IMR-90 (cell line): ENCODE measurements at places on chromosomes 4 and X.

- no peak for DNase-seq
Observed at GRCh38 chr4:84977396-84977795, 10.9 kb upstream of the WDFY3 start.

DNA sequence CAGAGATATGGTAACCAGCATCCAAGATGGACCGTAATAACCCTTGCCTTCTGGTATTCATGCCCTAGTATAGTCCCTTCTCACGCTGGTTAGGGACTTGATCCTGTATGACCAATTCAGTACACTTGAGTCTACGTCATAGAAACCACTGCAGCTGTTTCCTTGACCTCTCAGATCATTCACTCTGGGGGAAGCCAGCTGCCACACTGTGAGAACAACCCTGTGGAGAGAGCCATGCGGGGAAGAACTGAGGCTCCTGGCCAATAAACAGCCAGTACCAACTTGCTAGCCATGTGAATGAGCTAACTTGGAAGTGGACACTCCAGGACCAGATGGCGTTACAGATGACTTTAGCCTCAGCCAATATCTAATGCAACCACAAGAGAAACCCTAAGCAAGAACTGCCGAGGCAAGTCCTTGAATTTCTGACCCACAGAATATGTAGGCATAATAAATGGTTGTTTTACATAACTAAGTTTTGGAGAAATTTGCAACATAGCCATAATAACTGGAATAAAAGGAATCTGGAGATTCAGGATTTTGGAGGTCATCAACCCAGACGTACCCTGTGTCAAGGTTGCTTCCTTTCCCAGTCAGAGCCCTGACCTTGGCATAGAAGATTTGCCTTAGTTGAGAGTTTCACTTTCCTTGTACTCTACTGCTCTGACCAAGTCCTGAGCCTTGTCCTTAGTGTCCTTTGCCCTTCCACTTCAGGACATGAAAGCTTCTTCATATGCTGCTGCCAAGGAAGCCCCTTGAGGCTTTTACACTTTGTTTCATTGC lies 87.3 kb upstream of the ZNF81 start:
- peak; percentile 61 for DNase-seq

- DNase-seq, result no peak
Observed at GRCh38 chrX:143788265-143788664, 67.7 kb upstream of the SPANXN2 start.

DNA sequence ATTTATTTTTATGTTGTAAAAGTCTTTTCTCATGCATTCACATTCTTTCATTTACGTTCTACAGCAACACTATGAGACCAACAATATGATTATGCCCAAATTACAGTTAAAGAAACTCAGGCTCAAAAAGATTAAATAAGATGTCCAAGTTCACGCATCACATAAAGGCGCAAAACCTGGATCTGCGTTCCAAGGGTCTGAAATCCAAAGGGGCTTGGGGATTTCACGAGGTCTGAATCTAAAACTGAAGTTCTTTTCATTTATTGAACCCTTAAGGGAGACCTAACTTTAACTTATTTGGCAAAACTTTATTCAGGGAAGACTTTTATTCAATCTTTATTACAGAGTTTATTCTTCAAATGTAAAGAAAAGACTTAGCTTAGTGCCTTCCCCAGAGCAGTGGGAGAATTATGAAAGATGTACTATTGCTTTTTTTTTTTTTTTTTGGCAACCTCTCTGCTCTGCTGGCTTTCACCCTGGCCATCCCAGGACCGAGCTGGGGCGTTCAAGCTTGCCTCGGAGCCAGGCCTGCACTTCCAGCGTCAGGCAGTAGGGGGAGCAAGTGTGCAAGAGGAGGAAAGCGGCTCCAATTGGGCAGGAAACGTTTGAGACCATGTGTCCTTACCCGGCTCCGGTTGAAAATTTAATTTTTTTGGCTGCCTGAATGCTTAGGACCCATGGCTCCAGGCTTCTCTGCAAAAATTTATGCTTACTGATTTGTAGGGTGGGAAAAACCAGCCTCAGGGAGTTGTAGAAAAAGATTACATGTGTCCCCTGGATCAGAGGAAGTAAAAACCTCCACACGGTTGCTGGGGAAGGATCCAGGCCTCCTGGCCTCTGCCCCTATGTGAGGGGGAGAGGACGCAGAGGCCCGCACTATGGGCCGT lies 344.3 kb upstream of the KLF3 start:
- peak; percentile 82 for DNase-seq

DNA sequence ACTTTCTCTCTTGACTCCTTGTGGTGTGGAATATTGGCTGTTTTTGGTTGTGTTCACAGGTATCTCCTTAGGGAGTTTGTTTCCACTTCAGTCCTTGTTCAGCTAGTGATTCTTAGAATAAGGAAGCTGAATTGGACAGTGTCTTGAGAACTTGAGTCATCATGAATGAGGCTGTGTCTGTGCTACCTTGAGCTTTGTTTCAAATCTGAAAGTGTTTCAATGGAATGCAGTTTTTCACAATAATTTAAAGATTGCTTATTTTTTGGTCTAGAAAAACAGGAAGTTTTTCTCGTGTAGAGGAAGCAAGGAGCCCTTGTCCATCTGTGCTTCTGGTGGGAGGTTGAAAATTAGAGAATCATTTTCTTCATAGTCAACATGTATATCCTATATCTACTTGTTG lies 76.5 kb downstream of the ZNF518B start:
- no peak for DNase-seq

GRCh38 chrX:108091878-108092291 lies 307 bp downstream of the ATG4A start:
- DNase-seq, result no peak

DNA sequence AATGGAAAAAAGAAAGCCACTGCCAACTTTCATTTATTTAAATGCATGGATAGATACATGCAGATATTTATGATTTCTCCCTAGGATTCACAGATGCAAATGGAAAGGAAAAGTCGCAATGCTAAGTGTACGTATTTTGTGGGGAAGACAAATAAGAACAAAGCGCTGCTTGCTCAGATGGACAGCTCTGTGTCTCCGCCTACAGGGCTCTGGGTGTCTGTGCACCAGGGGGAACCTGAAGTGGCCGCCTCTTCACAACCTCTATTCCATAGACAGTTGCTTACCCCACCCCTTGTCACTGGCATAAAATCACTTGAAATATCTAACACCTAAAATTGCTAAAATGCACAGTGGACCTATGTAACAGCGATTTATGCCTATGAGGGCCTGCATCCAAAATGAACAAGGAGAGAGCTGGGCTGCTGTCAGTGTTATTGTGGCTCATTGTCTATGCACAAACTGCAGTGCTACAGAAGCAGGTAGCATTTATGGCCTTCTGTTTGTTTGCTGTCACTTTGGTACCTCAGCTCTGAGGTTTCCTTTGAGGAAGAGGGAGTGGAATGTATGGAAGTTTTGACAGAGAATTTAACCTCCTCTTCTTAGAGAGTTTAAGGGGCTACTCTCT lies 58.6 kb upstream of the PAGE1 start:
- peak; percentile 28 for DNase-seq

- no peak for DNase-seq
Observed at GRCh38 chr4:141062651-141063050, 70.6 kb downstream of the RNF150 start.

DNA sequence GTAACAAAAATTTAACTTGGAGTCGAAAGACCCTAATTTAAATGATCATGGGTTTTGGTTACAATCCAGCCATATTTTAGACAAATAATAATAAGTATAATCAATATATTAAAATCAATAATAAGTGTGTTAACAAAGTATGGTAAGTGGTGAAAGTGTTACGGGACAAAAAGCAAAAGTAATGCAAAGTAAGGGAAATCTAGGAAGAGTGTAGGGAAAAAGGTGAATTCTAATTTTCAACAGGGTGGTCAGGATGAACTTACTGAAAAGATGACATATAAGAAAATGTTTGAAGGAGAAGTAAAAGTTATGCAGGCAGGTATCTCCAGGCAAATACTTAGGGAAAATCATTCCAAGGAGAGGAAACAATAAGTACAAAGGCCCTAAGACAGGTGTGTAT lies 32.3 kb downstream of the STX18 start:
- DNase-seq, result no peak

- peak; percentile 61 for DNase-seq
Observed at GRCh38 chrX:84340968-84341367, 153.0 kb upstream of the RPS6KA6 start.
